ENCODE measurements at places on chromosomes 6 and 20. TPM values are rescaled to one million over a fixed set of nuclear protein-coding genes. Genes with fewer than 3 reads are reported as not detected.

- H3K27ac ChIP-seq, result no peak overlapping the region
- H3K36me3 ChIP-seq, result no peaks in the 10 kb centered on the region
- peaks cover 5% of the 10 kb centered on the region for H3K27me3 ChIP-seq
Measured at GRCh38 chr6:112486454-112486853, 139.3 kb downstream of the RFPL4B start.

DNA sequence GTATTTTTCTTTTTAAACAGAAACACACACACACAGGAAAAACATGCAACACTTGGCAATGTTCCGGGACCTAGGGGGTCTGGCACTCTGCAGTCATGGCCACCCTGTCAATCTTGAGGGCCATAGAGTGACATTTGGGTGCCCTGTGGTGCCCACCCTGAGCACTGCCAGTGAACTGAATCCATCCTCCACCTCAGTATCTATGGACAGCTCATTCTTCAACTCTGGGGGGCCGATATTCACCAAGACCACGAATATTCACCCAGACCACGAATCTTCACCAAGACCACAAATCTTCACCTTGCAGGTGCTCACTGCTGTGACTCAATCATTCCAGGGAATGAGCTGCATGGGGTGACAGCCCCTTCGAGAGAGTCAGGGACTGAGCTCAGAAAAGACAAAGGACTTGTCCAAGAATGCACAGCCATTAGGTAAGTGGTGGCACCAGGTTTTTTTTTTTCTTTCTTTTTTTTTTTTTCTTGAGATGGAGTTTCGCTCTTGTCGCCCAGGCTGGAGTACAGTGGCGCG is 19.1 kb downstream of the SNAI1 start:
- peak; percentile 13 for DNase-seq
- no peak overlapping the region for H3K4me3 ChIP-seq
- peaks cover 45% of the 10 kb centered on the region for H3K4me1 ChIP-seq
- H3K36me3 ChIP-seq, result no peaks in the 10 kb centered on the region
- H3K27ac ChIP-seq, result peak overlapping the region; percentile 36

DNA sequence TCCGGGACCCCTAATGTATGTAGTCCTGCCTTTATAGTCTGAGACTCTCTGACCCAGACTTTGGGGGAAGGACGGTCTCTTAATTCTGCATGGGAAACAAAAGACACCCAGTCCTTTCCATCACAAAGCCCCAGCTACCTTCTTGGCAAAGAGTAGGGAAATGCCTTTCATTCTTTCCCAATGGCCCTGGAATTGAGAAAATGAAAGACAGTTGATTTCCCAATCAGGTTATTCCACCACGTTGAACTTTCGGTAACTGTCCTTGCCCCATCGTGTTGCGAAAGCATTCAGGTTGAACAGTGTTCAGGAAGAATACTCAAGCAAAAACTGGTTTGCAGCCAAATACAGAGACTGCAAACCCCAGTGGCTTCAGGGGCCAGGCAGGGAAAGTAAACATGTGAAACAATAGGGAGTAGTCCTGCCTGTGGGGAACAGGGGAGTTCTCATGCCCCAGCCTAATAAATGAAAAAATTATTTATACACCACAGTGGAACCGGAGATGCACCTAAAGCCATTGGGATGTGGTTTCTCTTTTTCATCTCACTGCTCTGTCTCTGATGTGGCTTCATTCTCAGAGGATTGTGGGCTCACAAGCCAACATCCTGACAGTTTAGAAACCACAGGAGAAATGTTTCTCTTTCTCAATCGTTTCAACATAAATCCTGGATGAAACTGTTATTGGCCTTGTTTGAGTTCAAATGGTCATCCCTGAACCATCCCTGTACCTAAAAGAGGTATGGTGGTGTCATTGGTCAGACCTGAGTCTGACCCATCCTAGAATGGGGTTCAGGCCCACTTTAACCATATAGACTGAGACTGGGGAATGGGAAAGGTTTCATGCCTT is 44.2 kb upstream of the SLC9A8 start:
- no peak for DNase-seq
- H3K27ac ChIP-seq, result no peak overlapping the region
- H3K4me3 ChIP-seq, result peak overlapping the region; percentile 30
- H3K4me1 ChIP-seq, result peaks cover 20% of the 10 kb centered on the region
- H3K27me3 ChIP-seq, result peaks cover 67% of the 10 kb centered on the region
- H3K36me3 ChIP-seq, result no peaks in the 10 kb centered on the region

GRCh38 chr6:36955671-36956445 is 1.3 kb downstream of the PI16 start:
- peak overlapping the region; percentile 22 for H3K4me3 ChIP-seq
- H3K27ac ChIP-seq, result peak overlapping the region; percentile 59
- no peaks in the 10 kb centered on the region for H3K27me3 ChIP-seq
- H3K4me1 ChIP-seq, result peaks cover 48% of the 10 kb centered on the region
- H3K36me3 ChIP-seq, result no peaks in the 10 kb centered on the region

- no peak overlapping the region for H3K27ac ChIP-seq
- H3K27me3 ChIP-seq, result no peaks in the 10 kb centered on the region
- no peak overlapping the region for H3K4me3 ChIP-seq
- no peaks in the 10 kb centered on the region for H3K4me1 ChIP-seq
- no peaks in the 10 kb centered on the region for H3K36me3 ChIP-seq
Measured at GRCh38 chr6:101937108-101937507, 543.6 kb downstream of the GRIK2 start.

DNA sequence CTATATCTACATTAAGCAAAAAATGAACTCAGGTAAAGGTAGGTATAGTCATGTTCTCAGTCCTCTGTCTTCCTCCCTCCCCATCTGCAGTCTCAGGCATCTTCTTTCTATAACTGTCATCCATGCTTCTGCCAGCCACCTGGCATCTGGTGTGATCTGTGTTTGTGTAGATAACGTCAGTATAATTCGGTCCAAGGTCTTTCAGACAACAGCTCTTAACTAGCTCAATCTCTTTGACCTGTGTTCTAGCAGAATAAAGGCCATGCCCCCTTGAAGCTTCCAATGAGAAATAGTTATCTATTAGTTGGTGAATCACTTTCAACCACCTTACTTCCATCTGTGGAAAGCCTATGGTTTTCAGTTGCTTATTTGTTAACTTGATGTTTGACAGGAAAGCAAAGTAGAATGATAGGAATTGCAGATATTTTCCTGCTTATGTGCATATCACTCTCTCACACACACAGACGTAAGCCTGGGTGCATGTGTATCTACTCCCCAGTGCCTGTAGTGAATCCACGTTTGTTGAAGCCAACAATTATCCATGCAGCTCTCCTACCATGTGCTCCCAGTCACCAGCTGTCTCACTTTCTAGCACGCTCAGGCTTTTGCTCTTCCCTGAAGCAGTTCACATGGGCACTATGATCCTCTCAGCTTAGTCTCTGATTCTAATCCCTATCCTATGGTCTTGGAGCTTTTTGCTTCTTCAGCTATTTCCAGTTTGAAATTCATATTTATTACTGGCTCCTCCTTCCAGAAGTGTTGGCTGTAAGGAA is 433.7 kb upstream of the MANEA start:
- H3K27ac ChIP-seq, result no peak overlapping the region
- H3K4me1 ChIP-seq, result no peaks in the 10 kb centered on the region
- H3K4me3 ChIP-seq, result no peak overlapping the region
- no peaks in the 10 kb centered on the region for H3K36me3 ChIP-seq
- no peaks in the 10 kb centered on the region for H3K27me3 ChIP-seq

GRCh38 chr20:36544134-36545018 is 3.1 kb downstream of the MYL9 start:
- no peak overlapping the region for H3K4me3 ChIP-seq
- H3K27me3 ChIP-seq, result no peaks in the 10 kb centered on the region
- H3K36me3 ChIP-seq, result no peaks in the 10 kb centered on the region
- H3K27ac ChIP-seq, result no peak overlapping the region

GRCh38 chr6:2433711-2434110 is 188.3 kb upstream of the GMDS start:
- no peak overlapping the region for H3K4me3 ChIP-seq
- H3K27ac ChIP-seq, result no peak overlapping the region
- no peaks in the 10 kb centered on the region for H3K4me1 ChIP-seq
- H3K36me3 ChIP-seq, result no peaks in the 10 kb centered on the region

GRCh38 chr6:5499644-5500306 is 238.5 kb downstream of the FARS2 start:
- H3K4me3 ChIP-seq, result peak overlapping the region; percentile 68
- peak overlapping the region; percentile 80 for H3K27ac ChIP-seq
- no peaks in the 10 kb centered on the region for H3K27me3 ChIP-seq
- peaks cover 24% of the 10 kb centered on the region for H3K4me1 ChIP-seq

DNA sequence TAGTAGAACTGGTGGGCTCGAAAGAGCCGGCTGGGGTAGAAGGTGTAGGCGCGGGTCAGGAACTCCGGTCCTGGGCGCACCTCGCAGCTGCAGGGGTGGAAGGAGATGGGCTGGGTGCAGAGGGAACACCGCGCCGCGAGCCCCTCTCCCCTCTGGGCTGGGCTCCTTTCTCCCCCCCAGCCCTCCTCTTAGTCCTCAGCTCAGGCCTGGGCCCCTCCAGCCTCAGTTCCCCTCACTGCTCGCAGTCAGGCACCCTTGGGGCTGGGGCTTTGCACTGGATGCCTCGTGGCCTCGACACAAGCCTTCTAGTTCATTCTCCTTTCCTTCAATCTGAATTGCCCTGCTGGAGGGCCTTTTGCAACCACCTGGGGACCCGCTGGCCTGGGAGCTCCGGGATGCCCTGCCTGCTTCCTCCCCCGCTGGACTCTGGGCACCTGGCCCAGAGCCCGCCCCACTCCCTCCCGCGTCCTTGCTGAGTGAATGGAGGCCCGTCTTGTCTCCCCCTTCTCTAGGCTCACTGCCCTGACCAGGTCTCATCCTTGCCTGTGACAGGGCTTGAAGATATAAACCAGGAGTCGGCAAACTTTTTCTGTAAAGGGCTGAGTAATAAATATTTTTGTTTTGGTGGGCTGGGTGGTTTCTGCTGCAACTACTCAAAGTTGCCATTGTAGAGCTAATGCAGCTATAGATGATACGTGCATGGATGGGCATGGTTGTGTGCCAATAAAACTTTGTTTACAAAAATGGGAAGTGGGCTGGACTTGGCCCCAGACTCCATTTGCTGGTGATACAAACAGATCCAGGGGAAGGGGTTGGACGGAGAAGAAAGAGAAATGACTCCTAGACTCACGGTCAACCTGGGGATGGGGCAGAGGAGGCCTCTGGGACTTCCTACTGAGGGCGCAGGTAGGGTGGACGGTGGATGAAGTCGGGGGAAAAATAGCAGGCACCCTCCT is 47.3 kb downstream of the APCDD1L start:
- H3K27me3 ChIP-seq, result no peaks in the 10 kb centered on the region
- no peaks in the 10 kb centered on the region for H3K36me3 ChIP-seq
- H3K4me3 ChIP-seq, result no peak overlapping the region

GRCh38 chr20:48339986-48340882 is 487.6 kb downstream of the PREX1 start:
- H3K36me3 ChIP-seq, result no peaks in the 10 kb centered on the region
- no peak overlapping the region for H3K27ac ChIP-seq
- DNase-seq, result no peak
- H3K4me3 ChIP-seq, result no peak overlapping the region

- no peak overlapping the region for H3K27ac ChIP-seq
- no peaks in the 10 kb centered on the region for H3K27me3 ChIP-seq
- H3K36me3 ChIP-seq, result no peaks in the 10 kb centered on the region
- no peak overlapping the region for H3K4me3 ChIP-seq
- DNase-seq, result no peak
Measured at GRCh38 chr6:11497881-11498280, 39.7 kb upstream of the TMEM170B start.

Gene MAN1A1
- 26.6 TPM for total RNA-seq

Gene OR2H1
- not detected for total RNA-seq

Gene ABCC10
- 32.8 TPM for total RNA-seq
